ENCODE measurements at places on chromosomes 16 and 17. TPM values are rescaled to one million over a fixed set of nuclear protein-coding genes. Genes with fewer than 3 reads are reported as not detected.

- no peaks in the 10 kb centered on the region for H3K36me3 ChIP-seq
- peak overlapping the region; percentile 70 for H3K27ac ChIP-seq
- DNase-seq = no peak
- peaks cover 10% of the 10 kb centered on the region for H3K4me1 ChIP-seq
Measured at GRCh38 chr17:49497148-49498028, 2.3 kb downstream of the NGFR start.

- H3K4me1 ChIP-seq = peaks cover 5% of the 10 kb centered on the region
- peak overlapping the region; percentile 94 for H3K27ac ChIP-seq
- H3K27me3 ChIP-seq = no peaks in the 10 kb centered on the region
Measured at GRCh38 chr16:69131167-69131838, 1.1 kb downstream of the CHTF8 start.

GRCh38 chr17:82232876-82233785 lies 4.3 kb downstream of the SLC16A3 start:
- peaks cover 17% of the 10 kb centered on the region for H3K4me1 ChIP-seq
- H3K27me3 ChIP-seq = peaks cover 3% of the 10 kb centered on the region

DNA sequence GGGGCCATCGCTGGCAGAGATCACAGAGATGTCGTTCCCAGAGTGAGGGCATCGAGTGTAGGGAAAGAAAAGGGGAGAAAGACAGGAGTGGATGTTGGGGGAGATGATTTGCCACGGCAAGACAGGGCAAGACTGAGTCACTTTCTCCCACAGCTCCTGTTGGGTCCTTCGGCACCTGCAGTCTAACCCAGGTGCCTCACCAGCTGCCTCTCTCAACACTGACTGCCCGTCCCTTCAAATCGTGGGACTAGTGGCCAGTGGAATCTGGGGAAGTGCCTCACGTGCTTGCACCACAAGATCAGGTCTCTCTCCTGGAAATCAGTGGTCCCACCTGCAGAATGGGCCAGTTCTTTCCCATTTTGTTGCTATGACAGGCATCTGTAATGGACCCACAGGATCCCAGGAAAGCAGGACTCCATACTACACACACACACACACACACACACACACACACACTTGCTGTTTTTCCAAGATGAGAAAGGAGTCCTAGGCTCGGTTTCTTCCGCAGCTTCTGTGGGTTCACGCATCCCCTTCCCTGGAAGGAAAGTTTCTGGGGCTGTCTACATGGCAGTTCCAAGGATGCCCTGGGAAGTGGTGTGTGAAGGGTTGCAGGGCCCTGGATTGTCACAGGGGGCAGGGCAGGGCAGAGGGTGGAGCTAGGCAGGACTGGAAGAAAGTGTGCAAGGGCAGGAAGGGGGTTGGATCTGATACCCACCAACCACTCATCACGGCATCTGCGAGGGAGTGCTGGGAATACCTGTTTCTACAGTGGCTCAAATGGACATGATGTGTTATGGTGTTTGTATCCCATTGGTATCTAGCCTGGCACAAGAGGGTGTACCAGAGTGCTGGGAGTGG lies 10.2 kb upstream of the CBX8 start:
- H3K27ac ChIP-seq = no peak overlapping the region
- H3K4me3 ChIP-seq = no peak overlapping the region
- peaks cover 98% of the 10 kb centered on the region for H3K27me3 ChIP-seq
- peaks cover 7% of the 10 kb centered on the region for H3K4me1 ChIP-seq
- no peaks in the 10 kb centered on the region for H3K36me3 ChIP-seq

Gene HSF5
- total RNA-seq = 0.33 TPM

Gene SPAG7
- total RNA-seq = 57.8 TPM

DNA sequence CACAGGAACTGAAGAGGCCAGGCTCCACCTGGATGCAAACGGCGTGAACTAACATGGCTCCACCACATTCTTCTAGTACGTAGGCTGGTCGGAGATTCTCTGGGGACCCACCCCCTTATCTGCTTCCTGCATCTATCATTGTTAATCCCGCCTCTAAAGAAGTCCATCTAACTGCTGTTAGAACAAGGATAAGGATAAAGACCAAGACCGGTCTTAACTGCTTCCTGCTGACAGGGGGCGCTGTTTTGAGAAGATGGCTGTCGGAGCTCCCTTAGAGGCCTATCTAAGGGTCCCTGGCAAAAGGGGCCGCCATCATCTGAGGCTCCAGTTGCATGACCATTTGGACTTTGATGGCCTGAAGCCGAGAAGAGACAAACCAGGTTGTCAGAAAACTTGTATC lies 25.8 kb upstream of the TNFSF12 start:
- H3K27me3 ChIP-seq = no peaks in the 10 kb centered on the region
- H3K27ac ChIP-seq = no peak overlapping the region
- no peaks in the 10 kb centered on the region for H3K4me1 ChIP-seq
- DNase-seq = no peak
- H3K4me3 ChIP-seq = no peak overlapping the region
- no peaks in the 10 kb centered on the region for H3K36me3 ChIP-seq

- no peaks in the 10 kb centered on the region for H3K4me1 ChIP-seq
- H3K4me3 ChIP-seq = no peak overlapping the region
- no peak for DNase-seq
- H3K27me3 ChIP-seq = no peaks in the 10 kb centered on the region
Measured at GRCh38 chr16:1465567-1465915, 9.3 kb downstream of the CLCN7 start.

- no peak overlapping the region for H3K27ac ChIP-seq
- no peak overlapping the region for H3K4me3 ChIP-seq
- H3K27me3 ChIP-seq = no peaks in the 10 kb centered on the region
- H3K36me3 ChIP-seq = no peaks in the 10 kb centered on the region
- H3K4me1 ChIP-seq = no peaks in the 10 kb centered on the region
Measured at GRCh38 chr17:30000755-30001257, 59.4 kb downstream of the EFCAB5 start.

Gene SLC35G6
- total RNA-seq = not detected

DNA sequence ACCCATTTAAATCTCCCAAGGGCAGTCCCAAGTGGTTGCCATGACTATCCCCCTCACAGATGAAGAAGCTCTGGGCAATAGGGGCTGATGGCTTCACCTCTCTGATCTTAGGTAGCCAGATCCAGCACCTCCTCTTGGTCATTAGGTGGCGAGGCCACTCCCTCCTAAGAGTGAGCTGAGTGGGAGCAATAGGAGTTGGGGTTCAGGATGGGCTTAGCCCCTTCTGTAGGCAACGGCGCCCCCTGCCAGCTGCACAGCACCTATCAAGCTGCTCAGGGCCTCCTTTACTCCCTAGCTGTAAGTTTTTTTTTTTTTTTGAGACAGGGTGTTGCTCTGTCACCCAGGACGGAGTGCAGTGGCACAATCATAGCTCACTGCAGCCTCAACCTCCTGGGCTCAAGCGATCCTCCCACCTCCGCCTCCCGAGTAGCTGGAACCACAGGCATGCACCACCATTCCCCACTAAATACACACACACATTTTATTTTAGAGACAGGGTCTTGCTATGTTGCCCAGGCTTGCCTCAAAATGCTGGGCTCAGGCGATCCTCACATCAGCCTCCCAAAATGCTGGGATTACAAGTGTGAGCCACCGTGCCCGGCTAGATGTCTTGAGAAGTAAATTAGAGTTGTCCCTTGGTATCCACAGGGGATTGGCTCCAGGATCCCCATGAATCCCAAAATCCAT lies 3.5 kb upstream of the RRAD start:
- DNase-seq = no peak
- no peak overlapping the region for H3K27ac ChIP-seq
- no peaks in the 10 kb centered on the region for H3K36me3 ChIP-seq

GRCh38 chr17:43901861-43902589 lies 5.3 kb downstream of the MPP2 start:
- no peak for DNase-seq
- no peaks in the 10 kb centered on the region for H3K36me3 ChIP-seq
- no peak overlapping the region for H3K27ac ChIP-seq
- peaks cover 10% of the 10 kb centered on the region for H3K4me1 ChIP-seq

Gene INCA1
- 2.9 TPM for total RNA-seq

- no peaks in the 10 kb centered on the region for H3K4me1 ChIP-seq
Measured at GRCh38 chr16:79329967-79330366, 270.6 kb downstream of the MAF start.

GRCh38 chr16:86806838-86807351 lies 228.5 kb downstream of the FOXL1 start:
- no peaks in the 10 kb centered on the region for H3K36me3 ChIP-seq
- H3K4me3 ChIP-seq = no peak overlapping the region
- no peaks in the 10 kb centered on the region for H3K4me1 ChIP-seq
- no peak overlapping the region for H3K27ac ChIP-seq

DNA sequence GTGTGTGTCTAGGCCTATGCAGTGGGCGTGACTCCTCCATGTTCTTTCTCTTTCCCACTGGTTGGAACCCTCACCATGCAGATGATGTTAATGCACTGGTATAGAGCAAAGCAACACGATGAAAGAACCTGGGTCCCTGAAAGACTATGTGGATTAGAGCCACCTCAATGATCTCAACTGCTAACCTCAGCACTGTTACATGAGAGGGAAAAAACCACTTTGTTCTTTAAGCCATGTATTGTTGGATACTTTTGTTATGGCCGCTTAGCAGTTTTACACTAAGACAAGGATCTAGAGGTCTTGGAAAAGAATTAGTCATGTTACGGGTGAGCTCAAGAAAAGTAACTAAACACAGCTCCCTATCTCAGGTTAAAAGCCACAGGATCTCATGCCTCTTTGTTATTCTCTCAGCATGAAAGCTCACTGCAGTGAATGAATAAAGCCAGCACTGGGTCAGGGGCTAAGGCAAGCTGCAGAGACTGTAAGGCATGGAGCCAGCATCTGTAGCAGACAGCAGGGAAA lies 56.6 kb upstream of the RBBP6 start:
- no peaks in the 10 kb centered on the region for H3K4me1 ChIP-seq
- no peaks in the 10 kb centered on the region for H3K36me3 ChIP-seq
- H3K27ac ChIP-seq = no peak overlapping the region
- no peak overlapping the region for H3K4me3 ChIP-seq

- H3K27me3 ChIP-seq = no peaks in the 10 kb centered on the region
- peaks cover 42% of the 10 kb centered on the region for H3K4me1 ChIP-seq
- no peak overlapping the region for H3K27ac ChIP-seq
- H3K36me3 ChIP-seq = peaks cover 4% of the 10 kb centered on the region
Measured at GRCh38 chr16:4381072-4381934, 9.7 kb downstream of the VASN start.

Gene RFNG
- total RNA-seq = 31.8 TPM

Gene TPSG1
- total RNA-seq = 0.73 TPM

DNA sequence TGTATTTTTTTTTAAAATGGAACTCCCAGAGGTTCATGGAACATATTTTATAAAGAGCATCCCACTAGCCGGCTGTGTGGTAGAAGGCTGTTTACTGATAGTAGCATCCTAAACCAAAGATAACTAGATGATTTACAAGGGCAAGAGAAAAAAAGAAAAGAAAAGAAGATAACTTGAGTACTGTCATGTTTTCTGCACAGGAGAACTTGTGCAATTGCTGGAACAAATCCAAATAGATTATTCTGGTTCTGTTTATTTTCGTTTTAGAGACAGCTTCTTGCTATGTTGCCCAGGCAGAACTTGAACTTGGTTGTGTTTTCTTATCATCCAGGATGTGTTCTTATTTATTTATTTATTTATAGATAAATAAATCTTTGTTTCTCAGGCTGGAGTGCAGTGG lies 20.9 kb upstream of the PPM1D start:
- DNase-seq = no peak
- no peak overlapping the region for H3K27ac ChIP-seq
- no peak overlapping the region for H3K4me3 ChIP-seq
- H3K36me3 ChIP-seq = no peaks in the 10 kb centered on the region

GRCh38 chr17:74960570-74961342 lies 11.8 kb downstream of the HID1 start:
- DNase-seq = no peak
- H3K27me3 ChIP-seq = no peaks in the 10 kb centered on the region
- H3K27ac ChIP-seq = no peak overlapping the region
- no peaks in the 10 kb centered on the region for H3K36me3 ChIP-seq
- no peak overlapping the region for H3K4me3 ChIP-seq
- H3K4me1 ChIP-seq = no peaks in the 10 kb centered on the region

Gene DNAI2
- total RNA-seq = not detected

Gene P4HB
- 475 TPM for total RNA-seq

GRCh38 chr16:10584981-10585438 lies 4.6 kb upstream of the EMP2 start:
- H3K4me3 ChIP-seq = no peak overlapping the region
- H3K4me1 ChIP-seq = no peaks in the 10 kb centered on the region
- no peaks in the 10 kb centered on the region for H3K36me3 ChIP-seq
- peak overlapping the region; percentile 25 for H3K27ac ChIP-seq
- no peak for DNase-seq
- no peaks in the 10 kb centered on the region for H3K27me3 ChIP-seq

Gene TBC1D3I
- not detected for total RNA-seq

Gene DLX3
- 0.44 TPM for total RNA-seq

Gene MARCHF10
- 0.16 TPM for total RNA-seq

DNA sequence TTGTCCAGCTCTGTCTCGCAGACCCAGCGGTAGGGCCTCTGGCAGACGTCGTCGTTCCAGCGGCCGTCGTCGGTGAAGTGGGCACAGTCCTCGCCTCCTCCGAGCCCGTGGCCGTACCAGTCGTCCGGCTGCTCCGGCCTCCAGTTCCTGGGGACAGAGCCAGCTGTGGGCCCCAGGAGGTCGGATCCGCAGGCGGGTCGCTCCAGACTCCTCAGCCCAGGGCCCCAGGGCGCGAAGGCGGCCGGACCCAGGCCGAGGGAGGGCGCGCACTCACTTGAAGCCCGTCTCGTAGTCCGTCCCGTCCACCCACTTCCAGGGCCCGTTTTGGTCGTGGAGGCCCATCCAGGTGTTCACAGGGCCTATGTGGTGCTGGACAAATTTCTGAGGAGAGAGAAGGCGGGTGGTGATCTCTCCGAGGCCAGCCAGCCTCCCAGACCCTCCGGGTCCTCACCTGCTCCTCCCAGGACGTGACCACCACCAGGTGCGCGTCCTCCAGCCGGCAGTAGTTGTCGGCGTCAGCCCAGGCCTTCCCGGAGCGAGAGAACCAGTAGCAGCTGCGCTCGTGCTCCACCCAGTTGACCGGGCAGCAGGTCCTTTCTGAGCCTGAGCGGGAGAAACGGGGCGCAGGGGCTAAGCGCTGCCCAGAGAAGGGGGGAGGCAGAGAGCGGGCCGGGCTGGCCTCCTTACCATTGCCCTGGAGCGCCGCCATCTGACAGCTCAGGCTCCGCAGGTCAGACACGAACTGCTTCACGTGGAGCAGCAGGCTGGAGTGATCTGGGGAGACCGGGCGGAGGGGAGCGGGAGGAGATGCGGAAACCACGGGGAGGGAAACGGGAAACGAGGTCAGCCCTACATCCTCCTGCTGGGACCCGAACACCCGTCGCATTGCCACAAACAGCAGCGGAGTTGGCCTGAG lies 5.2 kb downstream of the ASGR1 start:
- H3K27ac ChIP-seq = no peak overlapping the region
- no peak for DNase-seq
- peak overlapping the region; percentile 26 for H3K4me3 ChIP-seq
- H3K36me3 ChIP-seq = no peaks in the 10 kb centered on the region

GRCh38 chr17:1060991-1061390 lies 64.1 kb downstream of the TIMM22 start:
- H3K4me1 ChIP-seq = no peaks in the 10 kb centered on the region
- DNase-seq = no peak
- H3K27me3 ChIP-seq = no peaks in the 10 kb centered on the region
- H3K36me3 ChIP-seq = no peaks in the 10 kb centered on the region
- no peak overlapping the region for H3K27ac ChIP-seq
- H3K4me3 ChIP-seq = no peak overlapping the region

Data from breast epithelium (tissue), 4 donors.